ENCODE measurements at places on chromosomes 7 and 10. TPM values are rescaled to one million over a fixed set of nuclear protein-coding genes. Genes with fewer than 3 reads are reported as not detected.

Gene ANKRD2
- total RNA-seq, result 0.98 TPM

Gene NME8
- 2.1 TPM for total RNA-seq

DNA sequence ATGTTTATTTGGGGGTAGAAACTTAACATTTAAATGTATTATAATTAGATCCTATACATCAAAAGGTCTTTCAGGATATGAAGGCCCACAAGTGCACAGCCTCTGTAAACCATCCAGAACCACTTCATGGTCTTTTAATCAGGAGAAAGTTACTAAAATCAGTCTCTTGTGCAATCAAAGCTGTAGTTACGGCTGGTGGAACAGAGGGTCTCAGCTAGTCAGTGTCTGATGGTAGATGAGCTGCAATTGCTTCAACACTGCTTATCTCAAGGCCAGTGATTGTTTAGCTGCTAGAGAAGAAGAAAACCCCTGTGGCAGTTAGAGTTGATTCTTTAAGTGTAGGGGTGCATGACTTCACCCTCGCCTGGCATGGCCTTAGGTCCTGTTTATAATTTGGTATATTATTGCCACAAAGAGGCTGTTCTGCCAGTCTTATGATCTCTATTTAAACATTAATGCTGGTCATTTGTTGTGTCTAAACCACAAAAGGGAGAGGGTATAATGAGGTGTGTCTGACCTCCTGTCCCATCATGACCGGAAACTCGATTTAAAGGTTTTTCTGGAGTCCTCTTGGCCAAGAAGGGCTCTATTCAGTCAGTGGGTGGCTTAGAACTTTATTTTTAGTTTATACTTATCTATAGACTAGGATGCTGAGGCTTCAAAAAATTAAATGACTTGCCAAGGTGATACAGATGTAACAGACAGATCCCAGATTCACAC is 21.3 kb downstream of the MSRB2 start:
- H3K27ac ChIP-seq, result no peak overlapping the region
- H3K4me3 ChIP-seq, result no peak overlapping the region
- no peaks in the 10 kb centered on the region for H3K4me1 ChIP-seq

Gene PGAM2
- 1.1 TPM for total RNA-seq

- no peaks in the 10 kb centered on the region for H3K4me1 ChIP-seq
- no peak for DNase-seq
- no peak overlapping the region for H3K27ac ChIP-seq
- peaks cover 80% of the 10 kb centered on the region for H3K36me3 ChIP-seq
These were observed 49.5 kb downstream of the WAPL start for GRCh38 chr10:86472061-86472460.

DNA sequence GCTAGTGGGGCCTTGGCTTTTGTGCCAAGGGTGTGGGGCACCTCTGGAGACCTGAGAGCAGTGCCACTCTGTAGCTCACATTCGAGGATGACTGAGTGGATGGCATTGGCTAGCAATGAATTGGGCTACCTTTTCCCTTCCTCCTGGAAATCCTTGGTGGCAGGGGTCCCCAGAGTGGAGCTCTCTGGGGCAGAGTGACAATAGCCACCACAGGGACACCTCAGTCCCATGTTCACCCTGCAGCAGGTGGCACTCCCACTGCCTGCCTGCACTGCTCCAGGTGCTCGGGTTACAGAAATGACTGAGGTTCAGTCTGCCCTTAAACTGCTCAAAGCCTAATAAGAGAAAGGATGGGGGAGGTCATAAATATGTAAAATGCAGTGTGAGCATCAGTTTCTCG is 17.8 kb downstream of the BTBD16 start:
- no peak for DNase-seq
- H3K4me1 ChIP-seq, result no peaks in the 10 kb centered on the region
- H3K36me3 ChIP-seq, result no peaks in the 10 kb centered on the region

DNA sequence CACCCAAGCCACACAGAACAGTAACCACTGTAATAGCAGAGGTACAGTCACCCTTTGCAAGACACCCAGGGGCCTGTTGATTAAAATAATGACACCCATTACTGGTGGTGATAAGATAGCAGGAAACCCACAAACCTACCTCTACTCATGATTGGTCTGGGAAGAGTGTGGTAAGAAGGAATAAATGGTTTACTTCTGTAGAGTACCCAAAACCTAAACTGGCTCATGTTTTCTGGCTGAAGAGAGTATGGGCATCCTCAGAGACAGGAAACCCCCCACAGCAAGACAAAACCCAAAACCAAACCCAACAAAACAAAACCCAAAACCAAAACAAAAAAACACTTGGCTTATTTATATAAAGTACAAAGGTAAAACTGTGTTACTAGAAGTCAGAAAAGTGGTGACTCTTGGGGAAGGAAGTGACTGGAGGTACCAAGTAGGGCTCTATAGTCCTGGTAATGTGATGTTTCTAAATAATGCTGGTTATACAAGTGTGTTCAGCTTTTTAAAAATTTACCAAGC is 15.5 kb upstream of the DNAJB12 start:
- no peak for DNase-seq
- no peaks in the 10 kb centered on the region for H3K4me1 ChIP-seq
- H3K27me3 ChIP-seq, result no peaks in the 10 kb centered on the region
- H3K36me3 ChIP-seq, result peaks cover 18% of the 10 kb centered on the region
- no peak overlapping the region for H3K27ac ChIP-seq

DNA sequence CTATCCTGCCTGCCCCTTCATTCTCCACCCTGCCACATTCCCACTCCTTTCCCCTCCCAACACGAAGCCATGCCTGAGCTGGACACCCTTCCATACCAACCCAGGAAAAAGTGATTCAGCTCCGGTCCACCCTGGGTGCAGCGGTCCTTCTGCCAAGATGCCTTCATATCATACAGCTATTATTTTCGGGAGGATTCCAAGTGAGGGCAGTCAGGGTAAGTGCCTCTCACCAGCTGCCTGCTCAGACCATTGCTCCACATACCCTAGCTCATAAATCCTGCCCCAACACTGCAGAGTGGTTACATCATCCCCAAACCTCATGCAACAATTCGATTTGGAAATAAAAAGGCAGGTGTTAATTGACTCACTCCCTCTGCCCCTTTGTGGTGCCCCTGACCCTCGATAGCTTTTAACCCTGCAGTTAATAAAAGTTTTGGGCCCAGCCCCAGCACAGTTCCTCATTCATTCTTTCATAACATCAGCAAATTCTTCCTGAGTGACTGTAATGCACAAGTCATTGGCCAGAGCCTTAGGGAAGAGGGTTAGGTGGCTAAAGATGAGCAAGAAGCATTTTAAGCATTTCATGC is 42.6 kb downstream of the ZNF503 start:
- H3K27ac ChIP-seq, result no peak overlapping the region
- H3K4me1 ChIP-seq, result no peaks in the 10 kb centered on the region
- H3K27me3 ChIP-seq, result no peaks in the 10 kb centered on the region
- no peak for DNase-seq
- H3K36me3 ChIP-seq, result no peaks in the 10 kb centered on the region
- H3K4me3 ChIP-seq, result no peak overlapping the region

DNA sequence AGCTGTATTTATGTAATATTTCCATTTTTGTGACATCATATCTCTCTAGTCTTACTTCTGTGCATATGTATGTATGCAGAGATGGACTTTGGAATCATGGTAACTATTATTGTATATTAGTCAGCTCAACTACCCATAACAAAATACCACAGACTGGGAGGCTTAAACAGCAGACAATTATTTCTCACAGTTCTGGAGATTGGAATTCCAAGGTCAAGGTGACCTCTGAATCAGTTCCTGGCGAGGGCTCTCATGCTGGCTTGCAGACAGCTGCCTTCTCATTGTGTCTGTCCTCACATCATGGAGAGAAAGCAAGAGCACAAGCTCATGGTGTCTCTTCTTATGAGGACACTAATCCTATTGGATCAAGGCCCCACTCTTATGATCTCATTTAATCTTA is 79.1 kb downstream of the RAMP3 start:
- no peak for DNase-seq
- peaks cover 4% of the 10 kb centered on the region for H3K4me1 ChIP-seq
- H3K27ac ChIP-seq, result no peak overlapping the region
- no peak overlapping the region for H3K4me3 ChIP-seq

Gene SPOCK2
- 187 TPM for total RNA-seq

GRCh38 chr7:149229526-149229925 is 9.9 kb upstream of the ZNF212 start:
- no peaks in the 10 kb centered on the region for H3K4me1 ChIP-seq
- peaks cover 11% of the 10 kb centered on the region for H3K36me3 ChIP-seq
- DNase-seq, result no peak
- H3K27me3 ChIP-seq, result no peaks in the 10 kb centered on the region
- H3K4me3 ChIP-seq, result no peak overlapping the region
- no peak overlapping the region for H3K27ac ChIP-seq

Gene CTBP2
- total RNA-seq, result 66.7 TPM

DNA sequence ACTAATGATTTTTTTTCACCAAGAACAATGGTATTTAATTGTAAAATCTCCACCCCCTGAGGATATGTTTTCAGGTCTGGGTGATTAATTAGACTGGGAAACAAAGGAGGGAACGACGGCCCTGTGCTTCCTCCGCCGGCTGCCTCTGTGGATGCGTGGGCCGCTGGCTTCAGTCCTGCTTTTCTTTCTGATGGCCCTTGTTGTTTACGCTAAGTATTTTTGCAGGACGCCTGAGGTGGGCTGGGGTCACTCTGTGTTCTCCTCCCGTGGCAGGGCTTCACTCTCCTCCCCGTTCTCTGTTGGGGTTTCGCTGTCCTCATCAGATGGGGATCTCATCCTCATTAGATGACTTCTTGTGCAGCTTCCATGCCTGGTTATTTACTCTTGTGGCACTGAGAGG is 5.2 kb upstream of the ACBD5 start:
- DNase-seq, result no peak
- H3K36me3 ChIP-seq, result no peaks in the 10 kb centered on the region
- H3K4me3 ChIP-seq, result no peak overlapping the region

- H3K4me1 ChIP-seq, result no peaks in the 10 kb centered on the region
- no peak overlapping the region for H3K27ac ChIP-seq
- no peaks in the 10 kb centered on the region for H3K36me3 ChIP-seq
- no peaks in the 10 kb centered on the region for H3K27me3 ChIP-seq
- no peak overlapping the region for H3K4me3 ChIP-seq
These were observed 164.5 kb upstream of the NPVF start for GRCh38 chr7:25392588-25393338.

DNA sequence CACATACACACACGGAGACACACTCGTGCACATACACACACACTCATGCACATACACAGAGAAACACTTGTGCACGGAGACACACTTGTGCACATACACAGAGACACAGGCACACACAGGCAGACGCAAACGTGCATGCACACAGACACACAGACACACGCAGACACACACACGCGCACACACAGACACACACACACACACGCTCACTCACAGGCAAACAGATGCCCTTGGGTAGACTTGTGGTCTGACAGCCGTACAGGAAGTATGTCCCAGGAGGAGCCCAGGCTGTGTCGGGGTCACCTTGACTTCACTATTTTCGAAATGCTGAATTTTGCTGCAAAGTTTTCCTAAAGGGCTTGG is 538.0 kb downstream of the DNAJB6 start:
- no peak overlapping the region for H3K4me3 ChIP-seq
- H3K27me3 ChIP-seq, result peaks cover 13% of the 10 kb centered on the region
- no peaks in the 10 kb centered on the region for H3K4me1 ChIP-seq
- H3K36me3 ChIP-seq, result no peaks in the 10 kb centered on the region

DNA sequence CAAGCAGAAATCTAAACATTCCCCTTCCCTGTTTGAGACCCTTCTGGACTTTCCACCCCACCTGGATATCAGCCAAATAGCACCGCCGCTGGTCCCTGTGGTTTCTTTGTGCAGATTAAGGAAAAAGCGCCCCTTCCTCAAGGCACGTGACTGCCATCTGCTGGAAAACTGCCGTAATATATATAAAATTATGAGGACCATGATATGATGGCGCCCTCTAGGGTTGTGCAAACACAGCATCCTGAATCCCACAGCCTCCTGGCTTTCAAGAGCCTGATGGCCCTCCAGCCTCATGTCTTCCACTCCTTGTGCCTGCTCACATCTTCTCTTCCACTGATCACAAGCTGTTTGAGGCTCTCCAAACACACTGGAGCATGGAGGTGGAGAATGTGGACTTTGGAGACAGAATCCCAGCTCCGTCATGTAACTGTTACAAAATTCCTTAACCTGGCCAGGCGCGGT is 121.3 kb downstream of the MYL10 start:
- H3K4me3 ChIP-seq, result no peak overlapping the region
- no peaks in the 10 kb centered on the region for H3K36me3 ChIP-seq
- H3K4me1 ChIP-seq, result no peaks in the 10 kb centered on the region
- H3K27ac ChIP-seq, result no peak overlapping the region
- H3K27me3 ChIP-seq, result no peaks in the 10 kb centered on the region
- no peak for DNase-seq

- no peaks in the 10 kb centered on the region for H3K27me3 ChIP-seq
- no peak overlapping the region for H3K4me3 ChIP-seq
- no peak for DNase-seq
- H3K27ac ChIP-seq, result no peak overlapping the region
- H3K4me1 ChIP-seq, result peaks cover 10% of the 10 kb centered on the region
These were observed 287.8 kb downstream of the ZEB1 start for GRCh38 chr10:31606841-31607240.

DNA sequence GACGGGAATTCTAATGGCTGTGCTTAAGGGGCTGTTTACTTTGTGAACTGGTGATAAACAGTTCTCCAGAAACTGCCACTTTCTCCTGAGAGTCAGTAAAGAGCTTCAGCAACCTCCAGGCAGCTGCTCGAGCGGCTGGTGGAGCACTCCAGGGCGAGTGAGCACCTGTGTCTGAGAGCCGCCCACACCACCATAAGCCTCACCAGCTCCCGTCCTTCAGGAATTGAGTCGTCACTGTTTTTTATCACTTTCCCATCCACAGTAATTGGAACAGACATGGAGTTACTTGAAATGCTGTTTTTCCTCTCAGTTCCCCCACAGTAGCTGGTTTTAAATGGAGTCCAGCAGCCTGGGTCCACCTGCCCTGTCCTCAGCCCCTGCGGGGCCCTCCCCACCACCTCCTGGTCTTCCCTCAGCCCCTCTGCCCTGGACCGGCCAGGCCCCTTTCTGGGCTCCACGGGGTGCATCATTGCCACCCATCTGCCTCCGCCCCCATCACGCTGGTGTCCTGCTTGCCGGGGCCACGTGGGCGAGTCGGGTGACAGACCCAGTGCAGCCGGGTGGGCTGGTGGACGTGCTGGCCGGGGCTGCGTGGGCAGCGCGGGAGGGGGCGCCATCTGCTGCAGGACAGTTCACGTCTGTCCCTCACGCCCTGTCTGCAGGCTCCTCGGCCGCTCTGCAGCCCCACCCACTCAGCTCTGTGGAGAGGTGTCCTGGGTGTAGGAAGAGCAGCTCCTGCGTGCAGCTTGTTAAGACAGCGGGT is 56.0 kb downstream of the NKX6-2 start:
- peaks cover 25% of the 10 kb centered on the region for H3K36me3 ChIP-seq
- H3K4me1 ChIP-seq, result no peaks in the 10 kb centered on the region
- DNase-seq, result no peak
- no peaks in the 10 kb centered on the region for H3K27me3 ChIP-seq
- H3K27ac ChIP-seq, result no peak overlapping the region
- no peak overlapping the region for H3K4me3 ChIP-seq

Gene RPEL1
- total RNA-seq, result not detected

Gene TDRD1
- total RNA-seq, result 0.14 TPM

Gene AZGP1
- 87.7 TPM for total RNA-seq

DNA sequence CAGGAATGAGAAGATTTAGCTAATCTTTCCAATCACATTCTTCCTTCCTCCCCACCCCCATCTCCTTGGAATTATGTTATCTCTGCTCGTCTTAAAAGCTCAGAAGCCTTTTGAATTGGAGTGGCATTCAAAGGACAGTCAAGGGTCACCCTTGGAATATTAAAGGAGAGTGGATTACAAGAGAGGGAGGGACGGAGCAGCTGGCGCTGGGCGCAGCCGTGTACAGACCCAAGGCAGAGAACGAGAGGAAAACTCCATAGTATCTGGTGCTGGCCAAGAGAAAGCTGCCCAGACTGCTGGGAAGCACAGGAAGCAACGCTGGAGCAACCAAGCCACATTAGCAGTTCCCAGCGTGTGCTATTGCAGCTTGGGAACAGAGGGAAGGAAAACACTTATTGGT is 95.7 kb downstream of the POU6F2 start:
- no peak for DNase-seq
- H3K4me3 ChIP-seq, result no peak overlapping the region
- H3K36me3 ChIP-seq, result no peaks in the 10 kb centered on the region
- no peaks in the 10 kb centered on the region for H3K27me3 ChIP-seq
- H3K27ac ChIP-seq, result no peak overlapping the region
